ENCODE measurements at places on chromosomes 5 and 9.

- DNase-seq, result no peak
- no peak overlapping the region for H3K27ac ChIP-seq
- peaks cover 10% of the 10 kb centered on the region for H3K27me3 ChIP-seq
- H3K4me3 ChIP-seq, result no peak overlapping the region
- peaks cover 2% of the 10 kb centered on the region for H3K4me1 ChIP-seq
Observed at GRCh38 chr5:72372923-72373322, 52.8 kb downstream of the PTCD2 start.

DNA sequence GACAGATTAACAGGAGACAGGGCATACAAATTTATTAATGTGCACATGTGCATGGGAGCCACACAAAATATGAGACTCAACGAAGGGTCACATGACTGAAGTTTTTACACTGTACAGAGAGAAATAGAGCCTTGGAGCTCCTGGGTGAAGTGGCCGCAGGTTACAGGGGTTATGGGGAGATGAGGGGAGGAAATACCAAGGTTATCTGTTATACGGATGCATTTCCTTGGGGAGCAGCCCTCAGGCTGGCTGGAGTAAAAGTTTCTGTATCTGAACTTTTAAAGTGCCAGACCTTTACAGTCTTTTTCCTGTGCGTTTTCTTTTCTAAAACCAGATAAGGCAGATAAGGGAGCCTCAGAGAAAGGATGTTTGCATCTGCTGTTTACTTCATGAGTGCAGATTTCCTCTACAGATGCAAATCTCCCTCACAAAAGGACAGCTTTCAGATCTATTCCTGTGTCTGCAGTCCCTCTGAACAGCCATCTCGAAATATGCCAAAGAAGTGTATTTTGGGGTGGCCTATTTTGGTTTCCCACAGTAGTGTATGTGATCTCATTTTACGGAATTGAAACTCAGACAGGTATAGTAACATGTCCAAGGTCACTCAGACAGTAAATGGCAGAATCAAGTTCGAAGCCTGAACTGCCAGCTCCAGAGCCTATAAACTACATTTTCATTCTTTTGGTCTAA is 139.3 kb upstream of the FBXL17 start:
- no peaks in the 10 kb centered on the region for H3K36me3 ChIP-seq
- no peak overlapping the region for H3K27ac ChIP-seq
- H3K4me3 ChIP-seq, result no peak overlapping the region

DNA sequence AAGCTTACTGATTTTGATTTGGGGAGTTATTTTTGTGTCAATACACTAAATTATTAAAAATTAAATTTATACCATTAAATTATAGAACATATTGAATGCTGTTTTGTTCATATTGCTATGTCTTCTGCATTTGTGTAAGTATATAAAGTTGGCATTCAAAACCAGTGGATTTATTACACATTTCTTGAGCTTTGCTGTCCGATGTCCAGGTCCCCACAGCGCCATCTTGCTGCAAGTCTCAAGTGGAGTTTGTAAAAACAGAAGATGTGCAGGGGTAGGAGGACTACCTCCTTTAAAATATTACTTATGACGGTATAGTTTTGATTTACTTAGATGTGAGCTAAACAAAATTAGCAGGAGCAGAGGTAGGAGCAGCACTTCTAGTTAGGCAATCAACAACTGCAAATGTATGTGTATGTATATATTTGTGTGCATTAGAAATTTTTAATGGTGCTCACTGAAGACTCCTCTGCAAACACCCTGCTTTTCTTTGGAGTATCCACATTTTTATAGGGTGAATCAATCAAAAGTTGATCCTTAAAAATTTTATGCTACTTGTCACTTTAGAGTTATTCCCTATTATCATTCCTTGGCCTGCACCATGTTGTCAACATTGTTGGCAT is 37.4 kb downstream of the CPEB4 start:
- H3K4me3 ChIP-seq, result no peak overlapping the region
- H3K4me1 ChIP-seq, result peaks cover 15% of the 10 kb centered on the region
- H3K27me3 ChIP-seq, result no peaks in the 10 kb centered on the region
- no peak overlapping the region for H3K27ac ChIP-seq
- peaks cover 5% of the 10 kb centered on the region for H3K36me3 ChIP-seq
- DNase-seq, result peak; percentile 44

DNA sequence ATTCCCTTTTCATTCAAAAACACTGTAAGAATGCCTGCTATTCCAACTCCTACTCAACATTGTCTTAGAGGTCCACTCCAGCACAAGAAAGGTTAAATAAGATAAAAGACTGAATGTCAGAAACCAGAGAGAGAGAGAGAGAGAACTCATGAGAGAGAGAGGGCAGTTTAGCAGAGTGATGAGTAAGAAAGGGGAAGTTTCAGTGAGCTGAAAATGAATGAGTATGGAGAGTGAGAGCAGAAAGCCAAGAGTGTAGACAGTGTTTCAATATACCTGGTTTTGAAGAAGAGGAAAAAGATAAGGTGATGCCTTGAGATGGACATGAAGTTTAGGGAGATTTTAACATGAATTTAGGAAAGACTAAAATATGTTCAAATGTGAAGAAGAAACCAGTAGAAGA is 528.0 kb upstream of the SEMA6A start:
- no peak for DNase-seq
- H3K27me3 ChIP-seq, result peaks cover 7% of the 10 kb centered on the region
- H3K4me1 ChIP-seq, result no peaks in the 10 kb centered on the region
- no peak overlapping the region for H3K27ac ChIP-seq
- H3K4me3 ChIP-seq, result no peak overlapping the region

DNA sequence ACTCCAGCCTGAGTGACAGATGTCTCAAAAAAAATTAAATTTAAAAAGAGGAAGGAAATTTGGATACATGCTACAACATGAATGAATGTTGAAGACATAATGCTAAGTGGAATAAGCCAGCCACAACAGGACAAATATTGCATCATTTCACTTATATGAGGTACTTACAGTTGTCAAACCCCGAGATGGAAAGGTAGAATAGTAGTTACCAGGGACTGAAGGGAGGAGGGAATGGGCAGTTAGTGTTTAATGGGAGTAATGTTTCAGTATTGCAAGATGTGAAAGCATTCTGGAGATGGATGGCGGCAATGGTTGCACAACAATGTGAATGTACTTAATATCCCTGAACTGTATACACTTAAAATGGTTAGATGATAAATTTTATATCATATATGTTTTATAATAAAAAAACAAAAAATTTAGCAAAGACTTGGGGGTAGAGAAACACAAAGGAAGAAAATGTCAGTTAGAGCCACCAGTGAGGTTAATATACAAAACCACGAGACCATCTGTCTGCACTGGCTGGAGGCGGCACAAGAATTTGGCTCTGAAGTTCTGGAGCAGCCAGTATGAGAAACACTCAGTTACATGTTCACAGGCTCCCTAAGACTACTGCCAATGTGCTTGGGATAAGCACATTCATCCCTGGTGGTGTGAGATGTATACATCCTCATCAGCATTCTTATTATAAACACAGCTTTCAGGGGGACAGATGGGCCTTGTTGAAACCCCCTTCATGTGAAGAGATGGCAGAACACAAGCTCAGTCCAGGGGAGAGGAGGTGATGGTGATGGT is 37.0 kb upstream of the RPS23 start:
- H3K4me1 ChIP-seq, result no peaks in the 10 kb centered on the region
- DNase-seq, result no peak
- no peaks in the 10 kb centered on the region for H3K27me3 ChIP-seq
- H3K4me3 ChIP-seq, result no peak overlapping the region

GRCh38 chr9:127980060-127980705 is 606 bp downstream of the EEIG1 start:
- H3K4me3 ChIP-seq, result peak overlapping the region; percentile 98
- H3K4me1 ChIP-seq, result peaks cover 71% of the 10 kb centered on the region
- DNase-seq, result no peak
- no peaks in the 10 kb centered on the region for H3K27me3 ChIP-seq
- peak overlapping the region; percentile 93 for H3K27ac ChIP-seq
- peaks cover 41% of the 10 kb centered on the region for H3K36me3 ChIP-seq

DNA sequence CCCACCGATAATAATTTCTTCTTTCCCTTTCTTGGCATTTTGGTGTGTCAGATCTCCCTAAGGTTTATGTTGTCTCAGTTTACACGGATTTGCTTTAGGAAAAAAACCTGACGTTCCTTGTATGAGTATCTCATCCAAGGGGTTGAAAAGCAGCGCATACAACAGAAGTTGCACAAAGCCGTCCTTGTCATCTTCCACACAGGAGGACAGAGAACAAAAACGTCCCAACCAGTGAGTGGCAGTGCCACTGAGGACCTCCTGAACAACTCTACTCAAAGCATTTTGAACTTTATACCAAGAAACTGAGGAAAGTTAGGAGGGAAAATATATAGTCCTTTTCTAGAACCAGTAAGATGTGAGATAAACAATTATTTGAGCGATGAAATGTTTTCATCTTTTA is 547.0 kb downstream of the PDE4D start:
- H3K36me3 ChIP-seq, result no peaks in the 10 kb centered on the region
- H3K4me1 ChIP-seq, result no peaks in the 10 kb centered on the region
- no peak for DNase-seq
- H3K4me3 ChIP-seq, result no peak overlapping the region
- peaks cover 27% of the 10 kb centered on the region for H3K27me3 ChIP-seq
- H3K27ac ChIP-seq, result no peak overlapping the region

GRCh38 chr9:128245421-128246151 is 30.2 kb downstream of the GOLGA2 start:
- H3K36me3 ChIP-seq, result no peaks in the 10 kb centered on the region
- H3K4me3 ChIP-seq, result no peak overlapping the region
- H3K4me1 ChIP-seq, result peaks cover 23% of the 10 kb centered on the region

GRCh38 chr9:94785215-94786169 is 59.0 kb downstream of the AOPEP start:
- no peak for DNase-seq
- H3K36me3 ChIP-seq, result peaks cover 5% of the 10 kb centered on the region
- H3K4me3 ChIP-seq, result no peak overlapping the region
- peaks cover 8% of the 10 kb centered on the region for H3K4me1 ChIP-seq
- H3K27me3 ChIP-seq, result no peaks in the 10 kb centered on the region

DNA sequence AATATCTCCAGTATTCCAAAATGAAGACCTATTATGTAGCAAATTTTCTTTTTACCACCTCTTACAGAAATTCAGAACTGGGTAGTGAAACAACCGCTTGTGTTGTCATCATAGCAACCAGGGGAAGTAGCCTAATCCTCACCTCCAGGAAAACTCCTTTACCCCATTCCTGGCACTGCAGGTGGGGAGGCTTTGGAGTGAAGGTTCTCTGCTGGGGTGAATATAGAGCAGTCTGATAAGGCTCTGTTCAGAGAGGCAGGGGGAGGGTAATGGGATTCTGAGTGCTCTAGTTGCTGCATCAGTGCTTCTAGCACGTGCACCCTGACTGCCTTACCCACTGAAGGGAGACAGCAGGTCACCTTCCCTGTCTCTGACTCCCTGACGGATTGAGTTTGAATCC is 116.2 kb downstream of the MAN2A1 start:
- DNase-seq, result no peak
- no peak overlapping the region for H3K4me3 ChIP-seq
- no peak overlapping the region for H3K27ac ChIP-seq
- peaks cover 21% of the 10 kb centered on the region for H3K4me1 ChIP-seq
- peaks cover 61% of the 10 kb centered on the region for H3K36me3 ChIP-seq

- peak overlapping the region; percentile 83 for H3K4me3 ChIP-seq
- no peaks in the 10 kb centered on the region for H3K36me3 ChIP-seq
- H3K27ac ChIP-seq, result peak overlapping the region; percentile 91
- peaks cover 28% of the 10 kb centered on the region for H3K4me1 ChIP-seq
- DNase-seq, result no peak
Observed at GRCh38 chr9:96449523-96449844, 485 bp upstream of the HABP4 start.

GRCh38 chr9:37379835-37380234 is 42.7 kb upstream of the GRHPR start:
- peaks cover 5% of the 10 kb centered on the region for H3K27me3 ChIP-seq
- peaks cover 61% of the 10 kb centered on the region for H3K4me1 ChIP-seq
- H3K4me3 ChIP-seq, result no peak overlapping the region
- peak overlapping the region; percentile 39 for H3K27ac ChIP-seq
- no peaks in the 10 kb centered on the region for H3K36me3 ChIP-seq
- no peak for DNase-seq

- no peak overlapping the region for H3K4me3 ChIP-seq
- H3K27me3 ChIP-seq, result no peaks in the 10 kb centered on the region
- no peak for DNase-seq
- no peaks in the 10 kb centered on the region for H3K4me1 ChIP-seq
- H3K36me3 ChIP-seq, result no peaks in the 10 kb centered on the region
- H3K27ac ChIP-seq, result no peak overlapping the region
Observed at GRCh38 chr9:87545858-87546257, 48.2 kb downstream of the DAPK1 start.

GRCh38 chr5:122469384-122469919 is 157.4 kb downstream of the SNCAIP start:
- no peak overlapping the region for H3K4me3 ChIP-seq
- peaks cover 14% of the 10 kb centered on the region for H3K27me3 ChIP-seq
- DNase-seq, result no peak
- H3K4me1 ChIP-seq, result no peaks in the 10 kb centered on the region
- no peak overlapping the region for H3K27ac ChIP-seq
